Glomerular endothelial cell (primary cell): ENCODE measurements at places on chromosomes 6 and 20. TPM values are rescaled to one million over a fixed set of nuclear protein-coding genes. Genes with fewer than 3 reads are reported as not detected.

FAM83C gene
- total RNA-seq, result not detected in 2 replicates

FAM8A1 gene
- 18.9 and 20.2 TPM in 2 replicates for total RNA-seq

BCKDHB gene
- 9.7 and 10.6 TPM in 2 replicates for total RNA-seq

SLC32A1 gene
- not detected in 2 replicates for total RNA-seq

PACSIN1 gene
- not detected in 2 replicates for total RNA-seq

RPS18 gene
- 2,187 and 4,134 TPM in 2 replicates for total RNA-seq

LY86 gene
- not detected in 2 replicates for total RNA-seq

HLA-F gene
- total RNA-seq, result 11.2 and 33.7 TPM in 2 replicates

PDCD2 gene
- 51.8 and 71.0 TPM in 2 replicates for total RNA-seq

SDC4 gene
- 59.4 and 64.3 TPM in 2 replicates for total RNA-seq

CLVS2 gene
- 0.06 TPM in 1 of 2 replicates, not detected in the other for total RNA-seq

BTBD3 gene
- total RNA-seq, result 27.0 and 36.4 TPM in 2 replicates

TFAP2D gene
- total RNA-seq, result not detected in 2 replicates
